ENCODE measurements at places on chromosomes 12 and 14.

GRCh38 chr14:102911991-102912761, 10.3 kb upstream of the AMN start:
- DNase-seq = no peak

DNA sequence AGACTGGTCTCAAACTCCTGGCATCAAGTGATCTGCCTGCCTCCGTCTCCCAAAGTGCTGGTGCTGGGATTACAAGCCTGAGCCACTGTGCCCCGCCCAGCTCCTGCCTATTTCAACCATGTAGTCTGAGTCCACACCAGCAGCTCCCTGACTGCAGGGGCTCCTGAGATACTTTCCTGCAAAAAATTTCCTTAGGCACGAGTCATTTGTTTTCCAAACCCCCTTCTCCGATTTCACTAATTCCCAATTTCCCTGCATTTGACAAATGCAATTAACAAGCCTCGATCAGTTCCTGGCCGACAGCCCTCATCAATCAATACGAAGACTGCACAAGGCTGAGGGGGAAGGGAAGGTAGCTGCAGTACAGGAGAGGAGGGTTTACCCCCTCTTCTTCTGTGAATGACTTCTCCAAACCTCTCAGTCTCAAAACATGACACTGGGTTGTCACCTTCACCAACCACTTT, 10.1 kb downstream of the PSMB5 start:
- DNase-seq = no peak

GRCh38 chr12:52165096-52165855, 26.5 kb downstream of the KRT80 start:
- DNase-seq = no peak

DNA sequence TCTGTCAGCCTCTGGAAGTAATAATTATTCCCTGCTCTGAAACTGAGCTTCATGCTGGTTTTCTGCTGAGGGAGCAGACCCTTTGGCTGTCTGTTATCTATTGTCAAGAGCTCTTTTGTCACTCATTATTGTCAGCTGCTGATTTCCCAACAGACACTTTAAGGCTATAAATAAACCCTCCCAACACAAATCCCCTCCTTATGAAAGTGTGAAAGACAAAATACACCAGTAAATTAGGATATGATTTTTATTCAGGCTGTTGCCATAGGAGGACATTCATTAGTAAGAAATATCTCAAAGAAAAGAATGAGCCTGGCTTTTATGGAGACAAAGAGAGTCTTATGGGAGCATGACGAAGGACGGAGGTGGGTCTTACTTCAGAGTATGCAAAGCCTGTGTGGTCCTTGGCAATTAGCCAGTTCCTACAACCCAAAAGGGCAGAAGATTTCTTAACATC, 180.8 kb downstream of the CRADD start:
- DNase-seq = no peak

- DNase-seq = no peak
Observed at GRCh38 chr12:92065018-92065499, 80.6 kb downstream of the BTG1 start.

Measured in activated T-cell treated with anti-CD3 and anti-CD28 coated beads, Interleukin-2, amount 50 U/mL, for 1 hour (primary cell).